HFFc6 (cell line): ENCODE measurements at places on chromosomes 4 and X. TPM values are rescaled to one million over a fixed set of nuclear protein-coding genes. Genes with fewer than 3 reads are reported as not detected.

Gene RAB9B
- total RNA-seq, result 0.14 and 0.23 TPM in 2 replicates

Gene FAAH2
- 0.12 TPM in 1 of 3 replicates, not detected in the others for total RNA-seq

Gene GLOD5
- total RNA-seq, result not detected in 3 replicates

Gene XPNPEP2
- total RNA-seq, result not detected in 2 replicates
